ENCODE measurements at places on chromosomes 13 and 19.

DNA sequence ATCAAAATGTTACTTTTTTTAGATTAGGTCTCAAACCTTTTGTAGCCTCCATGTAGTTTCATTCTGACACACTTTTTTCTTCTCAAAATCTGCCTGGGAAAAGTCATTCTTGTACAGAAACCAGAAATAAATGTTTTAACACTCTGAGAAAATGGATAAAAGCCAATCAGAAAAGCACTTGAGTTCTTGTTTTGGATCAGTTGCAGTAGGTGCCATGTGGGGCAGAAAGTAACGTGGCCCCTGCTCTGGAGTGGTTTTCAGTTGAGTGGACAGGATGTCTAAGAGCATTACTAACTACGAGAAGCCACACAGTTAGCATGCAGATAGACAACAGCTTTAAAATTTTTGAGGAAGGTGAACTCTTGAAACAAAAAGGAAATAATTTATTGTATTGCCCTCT lies 19.1 kb downstream of the GPR183 start:
- H3K36me3 ChIP-seq, result no peaks in the 10 kb centered on the region
- no peaks in the 10 kb centered on the region for H3K27me3 ChIP-seq
- no peak overlapping the region for H3K4me3 ChIP-seq

DNA sequence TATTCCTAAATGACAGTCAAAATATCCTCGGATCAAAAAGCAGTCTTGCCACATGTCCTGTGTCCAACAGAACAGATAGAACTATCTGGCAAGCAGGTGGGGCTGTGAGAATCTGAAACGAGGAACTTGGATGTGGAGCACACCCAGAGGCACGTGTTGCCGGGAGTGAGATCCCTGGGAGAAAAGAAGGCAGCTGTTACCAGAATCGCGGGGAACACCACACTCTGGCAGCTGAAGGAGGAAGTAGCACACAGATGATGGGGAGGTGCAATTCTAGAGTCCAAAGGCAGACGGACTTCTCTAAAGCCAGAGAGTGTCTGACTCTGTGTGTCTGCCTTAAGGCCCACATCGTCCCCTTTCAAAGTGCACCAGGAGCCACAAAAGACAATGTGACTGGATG lies 22.3 kb downstream of the SLC7A1 start:
- no peak overlapping the region for H3K27ac ChIP-seq
- H3K4me3 ChIP-seq, result no peak overlapping the region
- no peaks in the 10 kb centered on the region for H3K36me3 ChIP-seq
- peaks cover 3% of the 10 kb centered on the region for H3K4me1 ChIP-seq

- DNase-seq, result no peak
- H3K36me3 ChIP-seq, result peaks cover 41% of the 10 kb centered on the region
- no peak overlapping the region for H3K4me3 ChIP-seq
- no peaks in the 10 kb centered on the region for H3K27me3 ChIP-seq
These were observed 15.9 kb downstream of the ZNF573 start for GRCh38 chr19:37763488-37763887.

GRCh38 chr13:22926748-22927400 lies 253.9 kb upstream of the SGCG start:
- no peaks in the 10 kb centered on the region for H3K27me3 ChIP-seq
- no peak overlapping the region for H3K4me3 ChIP-seq
- H3K36me3 ChIP-seq, result no peaks in the 10 kb centered on the region
- H3K4me1 ChIP-seq, result no peaks in the 10 kb centered on the region

DNA sequence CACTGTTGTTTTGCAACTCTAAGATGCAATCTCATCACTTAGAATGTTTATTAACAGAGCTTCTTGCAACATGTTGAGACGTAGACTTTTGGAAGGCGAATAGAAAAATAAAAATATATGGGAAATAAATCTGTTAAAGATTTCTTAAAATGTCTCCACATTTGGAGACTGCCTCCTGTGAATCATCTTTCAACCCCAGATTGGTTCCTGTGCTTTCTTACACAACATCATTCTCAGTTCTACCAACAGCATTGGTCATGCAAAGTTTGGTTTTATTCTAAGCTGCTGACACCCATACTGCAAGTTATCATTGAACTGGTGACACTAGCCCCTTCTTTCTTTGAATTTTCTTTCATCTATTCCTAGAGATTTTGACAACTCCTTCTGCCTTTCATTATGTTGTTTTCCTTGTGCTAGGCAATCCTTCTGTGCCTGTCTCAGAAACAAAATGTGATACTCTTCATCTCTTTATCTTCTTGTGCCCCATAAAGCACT lies 1.6 kb upstream of the IGFL3 start:
- H3K27me3 ChIP-seq, result no peaks in the 10 kb centered on the region
- no peak overlapping the region for H3K27ac ChIP-seq
- H3K4me1 ChIP-seq, result peaks cover 2% of the 10 kb centered on the region
- H3K4me3 ChIP-seq, result no peak overlapping the region
- no peaks in the 10 kb centered on the region for H3K36me3 ChIP-seq

GRCh38 chr13:99176309-99177276 lies 24.1 kb upstream of the UBAC2 start:
- H3K4me1 ChIP-seq, result no peaks in the 10 kb centered on the region
- H3K27ac ChIP-seq, result no peak overlapping the region
- DNase-seq, result peak; percentile 59
- no peaks in the 10 kb centered on the region for H3K36me3 ChIP-seq
- H3K4me3 ChIP-seq, result no peak overlapping the region

- H3K27me3 ChIP-seq, result no peaks in the 10 kb centered on the region
- H3K4me3 ChIP-seq, result no peak overlapping the region
- no peak for DNase-seq
- no peak overlapping the region for H3K27ac ChIP-seq
- no peaks in the 10 kb centered on the region for H3K36me3 ChIP-seq
These were observed 2.5 kb downstream of the KRTDAP start for GRCh38 chr19:35487656-35488182.

Data from neuronal stem cell (in vitro differentiated cells).